ENCODE measurements at places on chromosomes 5 and 9.

GRCh38 chr5:146426853-146427618 lies 20.1 kb upstream of the TCERG1 start:
- DNase-seq = peak; percentile 16

DNA sequence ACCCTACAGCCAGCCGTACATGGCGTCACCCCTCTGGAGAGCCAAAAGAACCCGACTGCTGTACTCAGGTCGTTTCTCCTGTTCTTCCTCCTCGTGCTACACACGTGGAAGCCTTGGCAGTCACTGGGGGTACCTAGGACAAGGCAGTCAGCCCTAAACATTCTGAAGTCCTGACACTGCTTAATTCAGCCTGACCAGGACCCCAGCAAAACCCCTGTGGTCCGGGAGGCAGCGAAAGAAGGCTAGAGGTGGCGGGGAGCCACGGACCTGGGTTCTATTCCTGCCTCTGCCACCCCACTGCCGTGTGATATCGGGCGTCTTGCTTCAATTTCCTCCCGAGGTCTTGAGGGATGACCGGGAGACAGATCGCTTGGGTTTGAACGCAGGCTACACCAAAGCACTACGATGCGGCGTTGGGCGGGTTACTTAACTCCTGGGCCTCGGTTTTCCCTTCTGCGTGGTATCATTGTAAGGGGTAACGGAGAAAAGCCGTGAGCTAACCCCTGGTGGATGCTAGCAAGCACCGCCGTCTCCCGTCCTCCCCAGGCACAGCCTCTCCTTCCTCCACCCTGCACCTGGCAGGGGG lies 429 bp upstream of the ARL10 start:
- no peak for DNase-seq

- no peak for DNase-seq
These were observed 6.3 kb upstream of the CSNK1G3 start for GRCh38 chr5:123505633-123506032.

GRCh38 chr5:126595486-126596083 lies 566 bp upstream of the ALDH7A1 start:
- no peak for DNase-seq

GRCh38 chr5:132479111-132479951 lies 11.2 kb downstream of the IRF1 start:
- no peak for DNase-seq

All from GDM1 (cell line).